ENCODE measurements at places on chromosomes 6 and 20.

DNA sequence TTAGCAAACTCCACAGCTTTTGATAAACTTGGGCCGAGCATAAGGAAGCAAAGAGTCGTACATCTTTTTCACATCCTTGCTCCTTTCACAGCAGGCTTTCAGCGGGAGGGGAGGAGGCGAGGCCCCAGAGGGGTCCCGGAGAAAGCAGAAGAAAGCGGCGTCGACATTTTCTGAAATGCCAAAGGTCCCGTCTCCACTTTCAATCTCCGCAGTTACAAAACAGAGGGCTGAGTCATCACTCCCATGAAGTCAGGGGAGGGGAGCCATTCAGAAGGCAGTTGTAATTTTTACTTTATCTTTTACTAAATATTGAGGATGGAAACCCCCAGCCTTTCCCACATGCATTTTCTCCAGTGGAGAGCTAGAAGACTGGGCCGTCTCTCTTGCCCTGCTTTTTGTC lies 174.2 kb upstream of the THBS2 start:
- no peak for DNase-seq

DNA sequence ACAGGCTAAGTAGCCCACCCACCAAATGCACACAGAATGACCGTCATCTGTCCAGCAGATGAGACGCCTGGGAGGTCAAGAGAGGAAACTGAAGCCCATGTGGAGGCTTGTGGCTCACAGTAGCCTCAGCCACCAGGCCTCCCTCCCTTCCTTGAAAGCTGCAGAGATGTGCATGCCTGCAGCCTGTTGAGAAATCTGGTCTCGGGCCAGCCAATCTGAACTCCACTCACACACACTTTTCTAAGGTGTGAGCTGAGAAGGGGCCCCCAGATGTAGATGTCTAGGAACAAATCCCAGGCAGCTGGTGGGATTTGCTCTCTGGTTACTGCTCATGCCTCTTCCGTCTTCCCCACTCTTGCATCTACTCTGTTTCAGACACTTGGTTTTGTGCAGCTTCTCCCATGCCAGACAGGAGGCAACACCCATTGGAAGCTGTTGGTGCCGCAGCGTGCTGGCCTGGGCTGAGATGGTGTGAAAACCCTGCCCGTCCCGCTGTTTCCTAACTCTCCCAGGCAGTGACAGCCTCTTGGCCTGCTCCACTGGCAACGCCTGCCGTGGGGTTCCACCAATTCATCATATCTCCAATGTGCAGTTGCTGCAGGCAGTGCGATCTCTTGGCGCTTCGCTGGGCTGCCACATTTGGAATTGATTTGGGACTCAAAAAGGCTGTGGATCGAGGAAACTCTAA lies 24.1 kb upstream of the PAX1 start:
- no peak for DNase-seq

DNA sequence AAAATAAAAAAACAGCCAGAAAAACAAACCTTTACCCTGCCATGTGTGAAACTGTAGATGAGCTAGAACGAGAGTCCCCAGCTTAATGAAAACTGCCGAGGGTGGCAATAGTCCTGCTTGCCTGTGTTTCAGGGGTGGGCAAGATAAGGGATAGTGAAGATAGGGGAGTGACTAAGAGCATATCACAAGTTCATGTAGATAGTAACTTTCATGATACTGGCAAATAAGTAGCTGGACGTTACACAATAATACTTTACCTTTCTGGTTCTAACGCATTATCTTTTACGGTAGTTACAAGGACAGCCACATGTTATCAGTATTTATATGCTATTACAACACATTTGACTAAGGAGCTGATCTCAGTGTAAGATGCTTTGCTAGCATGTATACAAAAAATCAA lies 9.3 kb upstream of the FBXO9 start:
- DNase-seq: no peak

- no peak for DNase-seq
These were observed 182.6 kb upstream of the JAG1 start for GRCh38 chr20:10856237-10857015.

DNA sequence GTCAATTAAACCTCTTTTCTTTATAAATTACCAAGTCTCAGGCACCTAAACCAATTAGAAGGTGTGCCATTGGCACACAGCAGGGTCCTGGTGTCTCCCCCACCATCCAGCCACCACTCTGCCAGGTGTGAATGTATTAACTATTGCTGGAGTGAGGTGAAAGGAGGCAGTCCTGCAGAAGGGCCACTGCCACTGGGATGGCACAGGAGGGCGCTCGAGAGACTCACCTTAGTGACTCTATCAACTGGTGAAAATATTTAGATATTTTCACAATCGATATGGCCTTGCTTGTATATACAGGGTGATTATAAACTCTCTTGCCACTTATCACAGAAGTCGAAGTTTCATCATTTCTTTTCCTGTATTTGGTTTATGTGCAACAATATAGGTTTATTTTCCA lies 145.6 kb upstream of the ESR1 start:
- DNase-seq: no peak
